K562 (cell line): ENCODE measurements at places on chromosomes 5 and 9. TPM values are rescaled to one million over a fixed set of nuclear protein-coding genes. Genes with fewer than 3 reads are reported as not detected.
A peak's percentile ranks its signal among the peaks of the same experiment; 100 is the strongest.

ADAM19 gene
- 0.30 and 0.89 TPM in 2 replicates for polyA plus RNA-seq

SOHLH1 gene
- polyA plus RNA-seq = 0.24 TPM in 1 of 2 replicates, not detected in the other

PCDHGA7 gene
- polyA plus RNA-seq = 0.03 TPM in 1 of 2 replicates, not detected in the other

CDX1 gene
- polyA plus RNA-seq = not detected in 2 replicates

PCDHB2 gene
- polyA plus RNA-seq = not detected in 2 replicates

INSL6 gene
- polyA plus RNA-seq = not detected in 2 replicates

- no peaks in the 10 kb centered on the region for H3K27me3 ChIP-seq
- no peak for DNase-seq
- H3K27ac ChIP-seq = no peak overlapping the region
- H3K36me3 ChIP-seq = no peaks in the 10 kb centered on the region
Observed at GRCh38 chr9:124790301-124790700, 13.4 kb downstream of the OLFML2A start.

DNA sequence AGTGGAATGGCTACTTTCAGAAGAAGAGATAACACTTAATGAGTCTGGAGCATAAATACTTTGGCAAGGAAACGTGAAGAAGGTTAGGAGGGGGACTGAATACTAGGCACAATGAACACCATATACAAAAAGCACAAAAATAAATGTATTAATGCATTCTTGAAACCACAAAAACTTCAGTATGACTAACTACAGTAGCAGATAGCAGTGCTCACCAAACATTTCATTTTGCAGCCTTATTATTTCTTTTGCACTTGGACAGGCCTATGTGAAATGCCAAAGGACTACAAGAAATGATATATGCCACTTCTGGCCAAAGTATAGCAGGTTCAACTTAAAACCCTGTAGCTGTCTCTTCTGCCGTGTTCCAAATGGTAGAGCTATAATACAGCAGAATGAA, 26.3 kb downstream of the UBQLN1 start:
- no peak overlapping the region for H3K4me3 ChIP-seq
- no peak overlapping the region for H3K27ac ChIP-seq
- no peaks in the 10 kb centered on the region for H3K4me1 ChIP-seq
- no peak for DNase-seq
- peaks cover 64% of the 10 kb centered on the region for H3K36me3 ChIP-seq
- H3K27me3 ChIP-seq = no peaks in the 10 kb centered on the region

- no peak overlapping the region for H3K4me3 ChIP-seq
- DNase-seq = no peak
- H3K4me1 ChIP-seq = no peaks in the 10 kb centered on the region
- no peaks in the 10 kb centered on the region for H3K27me3 ChIP-seq
Observed at GRCh38 chr9:83367326-83367725, 170.9 kb downstream of the FRMD3 start.

DNA sequence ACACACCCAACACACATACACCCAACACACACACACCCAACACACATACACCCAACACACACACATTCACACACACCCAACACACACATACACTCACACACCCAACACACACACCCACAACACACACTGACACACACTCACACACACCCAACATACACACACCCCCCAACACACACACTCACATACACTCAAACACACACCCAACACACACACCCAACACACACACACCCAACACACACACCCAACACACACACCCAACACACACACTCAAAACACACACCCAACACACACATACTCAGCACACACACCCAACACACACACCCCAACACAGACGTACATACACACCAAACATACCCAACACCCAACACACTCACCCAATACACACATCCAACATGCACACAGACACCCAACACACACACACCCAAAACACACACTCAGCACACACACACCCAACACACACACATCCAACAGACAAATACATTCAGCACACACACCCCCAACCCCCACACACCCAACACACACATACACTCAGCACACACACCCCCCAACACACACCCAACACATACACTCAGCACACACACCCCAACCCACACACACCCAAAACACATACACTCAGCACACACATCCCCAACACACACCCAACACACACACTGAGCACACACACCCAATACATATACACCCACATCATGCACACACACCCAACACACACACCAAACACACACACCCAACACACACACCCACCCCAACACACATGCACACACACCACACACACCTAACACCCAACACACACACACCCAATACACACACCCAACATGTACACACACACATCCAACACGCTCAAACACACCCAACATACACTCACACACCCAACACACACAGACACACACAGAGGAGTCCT, 479.5 kb upstream of the DAP start:
- no peaks in the 10 kb centered on the region for H3K4me1 ChIP-seq
- H3K27me3 ChIP-seq = no peaks in the 10 kb centered on the region
- no peaks in the 10 kb centered on the region for H3K36me3 ChIP-seq
- H3K27ac ChIP-seq = no peak overlapping the region
- DNase-seq = no peak

DNA sequence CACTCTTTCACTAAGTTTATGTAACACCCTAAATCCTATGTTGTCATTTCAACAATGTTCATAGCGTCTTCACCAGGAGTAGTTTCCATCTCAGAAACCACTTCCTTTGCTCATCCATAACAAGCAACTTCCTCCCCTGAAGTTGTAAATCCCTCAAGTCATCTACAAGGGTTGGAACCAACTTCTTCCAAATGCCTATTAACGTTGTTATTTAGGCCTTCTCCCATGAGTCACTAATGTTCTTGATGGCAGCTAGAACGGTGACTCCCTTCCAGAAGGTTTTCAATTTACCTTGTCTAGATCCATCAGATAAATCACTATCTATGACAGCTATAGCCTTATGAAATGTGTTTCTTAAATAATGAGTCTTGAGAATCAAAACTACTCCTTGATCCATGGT, 73.3 kb upstream of the TARS1 start:
- no peaks in the 10 kb centered on the region for H3K4me1 ChIP-seq
- H3K27me3 ChIP-seq = no peaks in the 10 kb centered on the region
- H3K36me3 ChIP-seq = no peaks in the 10 kb centered on the region
- H3K4me3 ChIP-seq = no peak overlapping the region

DNA sequence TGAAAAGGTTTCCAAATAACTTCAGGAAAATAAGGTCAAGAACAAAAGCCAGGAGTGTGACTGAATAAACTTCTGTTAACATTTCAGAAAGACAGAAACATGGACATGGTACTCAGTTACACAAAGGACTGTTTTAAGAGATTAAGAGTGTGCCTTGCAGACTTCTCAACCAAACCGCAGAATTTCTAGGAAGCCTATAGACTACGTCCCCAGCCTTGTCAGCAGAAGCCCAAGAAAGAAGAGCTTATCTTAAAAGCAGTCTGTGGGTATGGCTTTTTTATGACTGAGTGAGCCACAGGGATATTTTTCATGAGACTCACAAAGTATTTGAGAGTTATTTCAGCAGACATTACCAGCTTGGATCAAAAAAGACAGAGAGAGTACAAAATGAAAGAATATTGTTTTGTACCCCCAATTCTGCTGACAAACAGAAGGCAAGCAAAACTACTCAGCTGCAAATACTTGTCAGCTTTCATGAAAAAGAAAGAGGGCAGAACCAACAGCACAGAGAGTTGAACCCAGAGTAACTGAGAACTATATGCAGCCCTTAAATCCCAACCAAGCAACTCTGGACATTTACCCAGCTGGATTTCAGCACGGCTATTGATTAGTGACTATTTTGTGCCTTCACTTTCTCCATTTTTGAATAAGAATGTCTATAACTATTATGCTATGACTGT, 711.0 kb upstream of the CTNND2 start:
- H3K27me3 ChIP-seq = no peaks in the 10 kb centered on the region
- DNase-seq = peak; percentile 93
- peak overlapping the region; percentile 83 for H3K27ac ChIP-seq
- peaks cover 43% of the 10 kb centered on the region for H3K4me1 ChIP-seq

- H3K4me3 ChIP-seq = no peak overlapping the region
- no peak overlapping the region for H3K27ac ChIP-seq
- H3K36me3 ChIP-seq = no peaks in the 10 kb centered on the region
- no peak for DNase-seq
Observed at GRCh38 chr9:16417161-16417560, 453.3 kb downstream of the BNC2 start.

DNA sequence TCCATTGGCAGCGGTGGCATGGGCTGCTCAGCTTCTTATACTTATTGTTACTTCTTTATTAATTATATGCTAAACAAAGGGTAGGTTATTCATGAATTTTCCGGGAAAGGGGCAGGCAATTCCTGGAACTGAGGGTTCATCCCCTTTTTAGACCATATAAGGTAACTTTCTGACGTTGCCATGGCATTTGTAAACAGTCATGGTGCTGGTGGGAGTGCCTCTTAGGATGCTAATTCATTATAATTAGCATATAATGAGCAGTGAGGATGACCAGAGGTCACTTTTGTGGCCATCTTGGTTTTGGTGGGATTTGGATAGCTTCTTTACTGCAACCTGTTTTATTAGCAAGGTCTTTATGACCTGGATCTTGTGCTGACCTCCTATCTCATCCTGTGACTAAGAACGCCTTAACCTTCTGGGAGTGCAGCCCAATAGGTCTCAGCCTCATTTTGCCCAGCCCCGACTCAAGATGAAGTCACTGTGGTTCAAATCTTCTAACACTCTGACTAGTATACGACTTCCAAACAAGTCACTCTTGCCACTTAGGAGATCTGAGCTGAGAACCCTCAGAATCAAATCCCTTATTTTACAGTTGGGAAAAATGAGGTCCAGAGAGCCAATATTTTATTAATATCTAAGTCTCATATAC, 237.5 kb downstream of the TRIM32 start:
- H3K36me3 ChIP-seq = no peaks in the 10 kb centered on the region
- H3K27ac ChIP-seq = no peak overlapping the region
- H3K27me3 ChIP-seq = no peaks in the 10 kb centered on the region
- no peaks in the 10 kb centered on the region for H3K4me1 ChIP-seq

DNA sequence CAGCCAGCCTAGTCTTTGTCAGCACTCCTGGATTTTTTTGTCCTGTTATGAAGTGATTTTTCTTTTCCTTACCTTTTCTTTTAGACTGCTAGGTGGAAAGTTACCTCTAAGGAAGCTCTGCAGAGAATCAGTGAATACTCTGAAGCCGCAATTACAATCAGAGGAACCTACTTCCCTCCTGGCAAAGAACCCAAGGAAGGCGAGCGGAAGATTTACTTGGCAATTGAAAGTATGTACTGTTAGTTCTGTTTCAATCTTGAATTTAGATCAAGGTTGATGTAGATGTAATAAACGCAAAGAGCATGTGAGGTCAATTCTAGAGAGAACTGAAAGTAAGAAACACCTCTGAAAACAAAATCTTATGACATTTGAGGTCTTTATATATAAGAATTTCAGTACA, 27.0 kb upstream of the C5orf24 start:
- peaks cover 88% of the 10 kb centered on the region for H3K36me3 ChIP-seq
- H3K27ac ChIP-seq = no peak overlapping the region
- no peaks in the 10 kb centered on the region for H3K27me3 ChIP-seq
- H3K4me1 ChIP-seq = no peaks in the 10 kb centered on the region
- no peak for DNase-seq

DNA sequence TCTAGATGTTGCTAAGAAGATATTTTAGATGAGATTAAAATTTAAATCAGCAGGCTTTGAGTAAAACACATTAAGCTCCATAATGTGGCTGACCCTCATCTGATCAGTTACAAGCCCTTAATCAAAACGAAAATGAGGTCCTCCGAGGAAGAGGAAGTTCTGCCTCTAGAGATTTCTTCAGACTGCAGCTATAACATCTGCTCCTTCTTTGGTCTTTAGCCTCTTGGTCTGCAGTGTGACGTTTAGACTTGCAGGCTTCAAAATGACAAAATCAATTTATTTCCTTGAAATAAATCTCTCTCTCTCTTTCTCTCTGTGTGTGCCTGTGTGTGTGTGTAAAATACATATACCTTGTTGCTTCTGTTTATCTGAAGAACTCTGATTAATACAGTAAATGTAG, 1429.8 kb upstream of the CDH9 start:
- H3K27me3 ChIP-seq = no peaks in the 10 kb centered on the region
- no peak overlapping the region for H3K27ac ChIP-seq
- H3K4me1 ChIP-seq = no peaks in the 10 kb centered on the region
- no peaks in the 10 kb centered on the region for H3K36me3 ChIP-seq
- no peak for DNase-seq
- no peak overlapping the region for H3K4me3 ChIP-seq

GRCh38 chr5:127085371-127085770, 12.1 kb upstream of the C5orf63 start:
- no peak overlapping the region for H3K4me3 ChIP-seq
- H3K36me3 ChIP-seq = no peaks in the 10 kb centered on the region
- 0 out of 2 replicates have a peak, but pooled peaks cover under 1% of the 10 kb centered on the region for H3K4me1 ChIP-seq
- no peak overlapping the region for H3K27ac ChIP-seq
- no peak for DNase-seq
- no peaks in the 10 kb centered on the region; the same call in 2 of the 3 replicates for H3K27me3 ChIP-seq

- H3K27ac ChIP-seq = no peak overlapping the region
- no peaks in the 10 kb centered on the region for H3K4me1 ChIP-seq
- H3K27me3 ChIP-seq = no peaks in the 10 kb centered on the region
- H3K4me3 ChIP-seq = no peak overlapping the region
Observed at GRCh38 chr5:17441351-17441750, 56.7 kb upstream of the TAF11L2 start.

GRCh38 chr9:121449786-121450185, 49.9 kb downstream of the GGTA1 start:
- no peak overlapping the region for H3K4me3 ChIP-seq
- H3K36me3 ChIP-seq = no peaks in the 10 kb centered on the region
- no peak for DNase-seq
- H3K27ac ChIP-seq = no peak overlapping the region
- no peaks in the 10 kb centered on the region for H3K27me3 ChIP-seq

- DNase-seq = no peak
- peaks cover 49% of the 10 kb centered on the region for H3K27me3 ChIP-seq
- no peak overlapping the region for H3K27ac ChIP-seq
Observed at GRCh38 chr5:5270958-5271785, 131.0 kb downstream of the ADAMTS16 start.

GRCh38 chr5:136155761-136156160, 23.1 kb downstream of the SMAD5 start:
- H3K27ac ChIP-seq = no peak overlapping the region
- no peaks in the 10 kb centered on the region for H3K27me3 ChIP-seq
- no peak for DNase-seq
- H3K4me3 ChIP-seq = no peak overlapping the region

DNA sequence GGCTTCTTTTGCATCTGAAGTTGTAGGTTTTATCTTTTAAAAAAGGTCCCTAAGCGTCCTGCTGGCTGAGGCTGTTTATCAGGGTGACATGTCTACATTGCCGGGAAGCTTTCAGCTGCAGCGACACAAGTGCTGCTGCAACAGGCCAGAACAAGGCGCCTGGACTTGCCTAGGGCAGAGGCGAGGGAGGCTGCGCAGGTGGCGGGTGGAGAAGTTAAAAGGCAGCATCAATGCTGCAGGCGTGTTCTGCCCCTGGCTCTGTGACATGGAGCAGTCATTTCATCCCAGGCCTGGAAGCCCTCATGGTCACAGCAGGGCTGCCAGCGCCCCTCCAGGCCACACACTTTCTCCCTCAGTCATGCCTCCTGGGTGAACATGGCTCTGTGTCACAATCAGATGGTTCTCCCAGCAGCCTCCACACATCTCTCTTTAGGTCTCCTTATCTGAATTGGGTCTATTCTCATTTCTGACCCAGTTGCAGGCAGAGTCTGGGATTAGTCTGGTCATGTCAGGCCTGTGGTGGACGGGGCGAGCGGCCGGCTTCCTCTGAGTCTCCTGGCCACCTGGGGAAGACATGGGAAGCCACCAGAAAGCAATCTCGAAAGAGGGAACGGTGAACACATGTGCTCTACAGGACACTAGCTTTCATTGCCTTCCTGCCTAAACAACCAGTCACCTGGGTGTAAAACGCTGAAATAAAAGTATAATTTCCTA, 41.3 kb downstream of the IRX2 start:
- no peaks in the 10 kb centered on the region for H3K36me3 ChIP-seq
- H3K27ac ChIP-seq = no peak overlapping the region
- no peak overlapping the region for H3K4me3 ChIP-seq
- DNase-seq = no peak
